Stimulated activated CD8-positive, alpha-beta memory T cell treated with anti-CD3 and anti-CD28 coated beads, Interleukin-12 subunit alpha, Interleukin-12 subunit beta, amount 100 ng/mL, for 4 hours (primary cell): ENCODE measurements at places on chromosomes 13 and 19.
A peak's percentile ranks its signal among the peaks of the same experiment; 100 is the strongest.

DNA sequence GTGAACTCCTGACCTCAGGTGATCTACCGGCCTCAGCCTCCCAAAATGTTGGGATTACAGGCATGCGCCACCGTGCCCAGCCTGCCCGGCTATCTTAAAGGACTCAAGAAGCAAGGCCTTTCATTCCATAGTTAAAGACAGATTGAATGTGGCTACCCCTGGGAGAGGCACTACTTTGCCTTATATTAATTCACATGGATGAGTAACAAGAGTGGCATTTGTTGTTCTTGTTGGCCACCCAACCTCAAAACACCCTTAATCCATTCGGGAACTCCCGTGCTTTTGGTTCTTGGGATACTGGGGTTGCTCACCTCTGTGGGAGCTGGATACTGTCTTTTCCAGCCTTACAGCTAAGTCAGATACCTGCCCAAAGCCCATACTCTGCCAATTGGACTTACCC, 34.4 kb upstream of the ABCC4 start:
- DNase-seq, result no peak

DNA sequence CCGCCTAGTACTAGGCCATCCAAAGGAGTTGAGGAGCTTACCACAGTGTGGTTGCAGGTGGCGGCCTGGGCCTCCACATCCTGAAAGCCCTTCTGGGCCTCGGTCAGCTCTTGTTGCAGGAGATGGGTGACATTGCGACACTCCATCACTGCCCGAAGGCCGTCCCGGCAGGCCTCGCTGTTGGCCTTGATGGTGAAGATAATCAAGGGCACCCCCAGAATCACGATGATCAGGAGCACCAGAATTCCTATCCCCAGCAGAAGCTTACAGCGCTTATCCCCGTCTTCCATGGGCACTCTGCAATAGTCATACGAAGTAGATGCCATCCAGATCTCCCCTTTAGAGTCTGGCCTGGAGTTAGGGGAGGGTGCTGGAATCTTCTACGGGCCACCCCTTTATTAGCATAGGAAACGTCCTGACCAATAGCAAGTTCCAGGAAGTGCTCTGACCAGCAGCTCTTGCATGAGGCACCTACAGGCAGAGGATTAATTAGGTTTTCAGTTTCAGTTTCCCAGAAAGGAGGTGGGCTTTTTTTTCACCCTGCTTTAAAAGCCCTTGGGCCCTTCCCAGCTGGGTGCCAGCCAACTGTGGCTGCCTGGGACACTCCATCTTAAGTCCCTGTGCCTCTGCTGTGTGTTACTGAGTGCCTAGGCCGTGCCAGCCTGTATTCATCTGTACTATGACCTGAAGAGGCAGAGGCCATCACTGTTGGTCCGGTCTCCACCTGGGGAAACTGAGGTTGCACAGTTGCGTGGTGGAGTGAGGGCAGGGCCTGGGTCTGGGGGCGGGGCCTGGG, at the start of gene BST2:
Gene BST2 (minus strand): TSS at position 381 of the 796 bp plus-strand sequence. CDS start 55 bp downstream, at position 326.
- DNase-seq, result no peak

- no peak for DNase-seq
These were observed 6.0 kb downstream of the COX6B2 start for GRCh38 chr19:55348317-55349034.

DNA sequence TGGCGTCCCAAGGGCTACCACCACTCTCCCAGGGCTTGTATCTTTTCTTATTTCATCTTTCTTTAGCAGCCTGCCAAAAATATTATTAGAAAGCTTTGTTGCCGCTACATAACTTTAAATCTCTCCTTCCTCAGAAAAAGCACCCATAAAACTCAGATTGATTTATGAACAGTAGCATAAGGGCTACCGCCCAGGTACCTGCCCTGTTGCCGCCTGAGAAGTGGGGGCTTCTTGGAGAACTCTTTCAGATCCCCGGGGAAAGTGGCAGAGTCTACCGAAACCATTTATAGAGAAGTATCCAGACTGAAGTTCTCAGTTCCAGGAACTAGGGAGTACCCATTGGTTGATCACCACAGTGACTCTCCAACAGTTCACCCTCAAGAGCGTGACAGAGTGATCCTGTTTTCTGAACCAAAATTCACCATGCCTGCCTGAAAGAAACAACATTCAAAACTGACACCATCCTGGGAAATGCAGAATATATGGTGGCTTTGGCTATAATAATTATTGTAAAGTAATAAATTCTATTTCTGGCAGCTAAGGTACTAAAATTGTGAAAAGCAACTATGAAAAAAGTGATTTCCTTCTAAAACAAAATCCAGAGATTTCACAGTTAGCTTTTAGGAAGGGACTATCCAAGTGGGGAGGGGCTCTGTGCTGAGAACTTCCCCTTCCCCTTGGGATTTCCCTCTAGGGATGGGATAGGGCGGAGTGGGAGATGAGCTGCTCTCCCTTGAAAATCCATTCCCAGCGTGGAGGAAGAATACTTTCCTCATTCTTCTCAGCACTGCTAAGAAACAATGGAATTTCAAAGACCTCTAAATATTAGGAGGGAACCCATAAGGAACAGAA, 877 bp upstream of the N4BP2L1 start:
- DNase-seq, result no peak

DNA sequence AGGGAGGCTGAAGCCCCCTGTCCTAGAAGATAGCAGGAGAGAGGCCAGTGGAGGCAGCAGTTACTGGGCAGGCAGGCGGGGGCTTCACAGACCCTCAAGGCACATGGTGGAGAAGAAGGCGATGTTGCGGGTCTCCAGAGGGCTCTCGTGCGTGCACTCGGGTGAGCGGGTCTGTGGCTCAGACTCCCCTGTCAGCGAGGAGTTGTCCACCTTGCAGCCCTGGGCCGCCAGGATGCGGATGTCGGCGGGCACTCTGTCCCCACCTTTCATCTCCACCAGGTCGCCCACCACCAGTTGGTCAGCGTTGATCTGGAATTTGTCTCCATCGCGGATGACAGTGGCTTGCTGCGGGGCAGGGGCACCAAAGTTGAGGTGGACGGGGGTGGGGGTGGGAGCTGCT, 3.2 kb downstream of the ATP4A start:
- no peak for DNase-seq

- no peak for DNase-seq
These were observed 21.6 kb downstream of the ATP4B start for GRCh38 chr13:113636266-113636963.

GRCh38 chr19:52943134-52943883, 19.4 kb downstream of the ZNF816 start:
- no peak for DNase-seq

DNA sequence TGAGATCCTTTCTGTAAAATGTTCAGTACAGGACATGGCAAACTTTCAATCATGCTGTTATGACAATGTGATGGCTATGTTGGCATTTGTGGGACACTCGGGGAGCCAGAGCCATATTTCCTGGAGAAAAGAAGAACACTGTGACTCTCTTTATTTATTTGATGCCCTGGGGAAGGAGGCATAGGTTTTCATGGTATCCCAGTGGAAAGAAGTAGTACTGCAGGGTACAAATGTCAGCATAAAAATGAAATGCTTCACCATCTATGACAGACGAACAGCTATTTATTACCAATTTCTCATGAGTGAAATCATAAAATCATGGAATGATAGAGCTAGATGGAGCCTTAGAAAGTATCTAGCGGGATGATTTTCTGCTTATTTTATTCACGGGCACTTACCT, 217.1 kb downstream of the COL4A1 start:
- DNase-seq, result no peak

GRCh38 chr13:101780211-101780610, 327.7 kb downstream of the ITGBL1 start:
- DNase-seq, result no peak

- DNase-seq, result no peak
These were observed 125.9 kb upstream of the USP29 start for GRCh38 chr19:56993851-56994250.

- DNase-seq, result no peak
These were observed 7.8 kb upstream of the SYCN start for GRCh38 chr19:39211731-39212374.

DNA sequence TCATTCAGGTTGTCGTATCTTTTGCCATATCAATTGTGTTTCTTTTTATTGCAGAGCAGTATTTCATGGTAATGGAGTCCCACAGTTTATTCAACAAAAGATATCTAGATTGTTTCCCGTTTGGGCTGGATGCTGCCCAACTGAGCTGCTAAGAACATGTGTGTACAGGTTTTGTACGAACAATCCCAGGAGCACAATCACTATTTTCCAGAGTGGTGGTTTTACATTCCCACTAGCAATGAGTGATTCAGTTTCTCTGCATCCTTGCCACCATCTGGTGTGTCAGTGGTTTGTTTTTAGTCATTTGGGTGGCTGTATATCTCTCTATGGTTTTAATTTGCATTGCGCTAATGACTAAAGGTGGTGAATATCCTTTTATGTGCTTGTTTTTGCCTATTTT, 52.7 kb upstream of the ZDHHC20 start:
- no peak for DNase-seq

DNA sequence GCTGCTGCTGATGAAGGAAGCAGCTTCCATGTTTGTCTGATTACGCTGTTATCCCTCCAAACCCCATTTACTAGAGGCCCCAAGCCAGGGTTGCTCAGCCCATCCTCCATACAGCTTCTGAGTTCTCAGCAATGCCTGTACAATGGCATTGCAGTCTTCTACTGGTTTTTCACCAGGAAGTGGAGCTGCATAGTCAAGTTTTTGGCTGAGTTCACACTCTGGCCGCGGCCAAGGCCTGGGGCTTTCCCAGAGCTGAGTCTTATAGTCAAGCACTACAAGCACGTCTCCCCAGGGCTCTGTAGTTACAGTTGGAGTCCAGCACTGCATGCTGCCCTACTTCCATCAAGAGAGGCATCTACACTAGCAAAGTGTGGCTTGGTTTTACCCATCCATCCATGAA, 182.5 kb downstream of the POU4F1 start:
- DNase-seq, result no peak

GRCh38 chr13:90640976-90641375, 706.5 kb upstream of the MIR17HG start:
- DNase-seq, result no peak

- no peak for DNase-seq
These were observed 29.7 kb upstream of the MIER2 start for GRCh38 chr19:374183-374885.

DNA sequence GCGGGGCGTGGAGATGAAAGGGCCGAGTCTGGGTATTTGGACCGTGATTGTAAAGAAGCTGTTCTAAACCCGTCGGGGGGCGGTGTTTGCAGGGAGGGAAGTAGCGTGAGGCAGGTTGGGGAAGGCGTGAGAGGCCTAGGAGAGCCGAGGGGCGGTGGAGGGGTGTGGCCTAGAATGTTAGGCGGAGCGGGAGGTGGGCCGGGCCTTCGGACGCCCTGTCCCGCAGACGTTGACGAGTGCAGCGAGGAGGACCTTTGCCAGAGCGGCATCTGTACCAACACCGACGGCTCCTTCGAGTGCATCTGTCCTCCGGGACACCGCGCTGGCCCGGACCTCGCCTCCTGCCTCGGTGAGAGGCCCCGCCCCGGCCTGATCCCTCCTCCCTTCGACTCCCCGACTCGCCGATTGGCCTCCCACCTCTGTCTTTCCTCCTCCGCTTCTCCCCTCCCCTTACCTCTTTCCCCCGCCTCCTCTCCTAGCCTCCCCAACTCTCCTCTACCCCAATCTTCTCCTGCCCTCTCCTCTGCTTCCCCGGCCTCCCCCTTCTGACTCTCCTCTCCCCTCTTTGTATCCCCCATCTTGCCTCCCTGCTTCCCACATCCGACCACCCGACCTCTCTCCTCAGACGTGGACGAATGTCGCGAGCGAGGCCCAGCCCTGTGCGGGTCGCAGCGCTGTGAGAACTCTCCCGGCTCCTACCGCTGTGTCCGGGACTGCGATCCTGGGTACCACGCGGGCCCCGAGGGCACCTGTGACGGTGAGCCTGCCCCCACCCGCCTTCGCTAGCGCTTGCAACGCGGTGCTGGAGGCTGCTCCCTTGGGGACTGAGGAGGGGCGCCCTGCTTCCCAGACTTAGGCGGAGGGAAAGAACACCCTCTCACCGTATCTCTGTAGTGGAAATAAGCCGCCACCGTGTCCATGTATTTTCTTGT, 12.8 kb downstream of the LTBP4 start:
- DNase-seq, result peak; percentile 78

- no peak for DNase-seq
These were observed 504.8 kb downstream of the SLITRK1 start for GRCh38 chr13:83377491-83377890.

- no peak for DNase-seq
These were observed 128.8 kb downstream of the ZDHHC20 start for GRCh38 chr13:21330126-21330861.

DNA sequence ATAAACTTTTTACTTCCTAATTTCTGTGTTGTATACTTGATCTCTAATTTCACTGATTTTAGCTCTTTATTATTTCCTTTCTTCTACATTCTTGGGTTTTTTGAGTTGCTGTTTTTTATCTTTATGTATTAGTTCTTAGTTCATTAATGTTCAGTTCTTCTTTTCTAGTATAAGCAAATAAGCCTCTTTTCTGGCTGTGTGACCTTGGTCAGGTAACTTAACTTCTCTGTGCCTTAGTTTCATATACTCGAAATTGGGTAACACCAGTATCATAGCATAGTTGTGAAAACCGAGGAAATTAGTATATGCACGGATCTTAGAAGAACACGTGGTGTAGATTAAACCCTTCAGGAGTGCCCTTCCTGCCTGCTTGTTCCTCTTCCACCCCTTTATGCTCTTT, 130.2 kb upstream of the C1QTNF9B start:
- DNase-seq, result no peak

DNA sequence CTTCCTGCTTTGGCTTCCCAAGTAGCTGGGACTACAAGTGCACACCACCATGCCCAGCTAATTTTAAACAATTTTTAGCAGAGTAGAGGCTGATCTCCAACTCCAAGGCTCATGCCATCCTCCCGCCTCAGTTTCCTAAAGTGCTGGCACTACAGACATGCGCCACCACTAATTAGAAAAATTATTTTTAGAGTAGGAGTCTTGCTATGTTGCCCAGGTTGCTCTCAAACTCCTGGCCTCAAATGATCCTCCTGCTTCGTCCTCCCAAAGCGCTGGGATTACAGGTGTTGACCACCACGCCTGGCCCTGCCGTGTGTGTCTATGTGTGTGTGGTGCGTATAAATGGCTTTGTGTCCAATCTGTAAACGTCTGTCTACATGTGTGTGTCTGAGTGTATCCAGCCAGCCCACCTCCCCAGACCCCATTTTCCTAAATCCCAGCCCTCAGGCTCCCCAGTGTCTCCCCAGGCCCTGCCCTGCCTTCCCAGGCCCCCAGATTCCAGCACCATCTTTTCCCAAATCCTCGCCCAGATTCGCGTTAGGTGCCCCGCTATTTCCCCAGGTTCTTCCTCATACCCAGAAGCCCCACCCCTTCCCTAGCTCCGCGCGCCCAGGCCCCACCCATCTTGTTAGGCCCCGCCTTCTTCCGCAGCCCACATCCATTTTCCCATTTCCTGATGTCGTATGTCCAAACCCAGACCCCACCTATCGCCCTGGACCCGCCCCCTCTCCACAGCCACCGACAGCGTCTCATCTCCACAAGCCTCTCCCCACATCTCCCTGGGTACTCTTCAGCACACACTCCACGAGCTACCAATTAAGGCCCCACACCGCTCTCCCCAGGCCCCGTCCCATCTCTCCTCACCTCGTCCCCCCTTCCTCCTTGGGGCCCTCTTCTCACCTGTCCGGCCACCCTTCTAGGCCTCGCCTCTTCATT, 24.9 kb downstream of the SLC8A2 start:
- no peak for DNase-seq
